Urothelium cell line (cell line): ENCODE measurements at places on chromosomes 12 and 14.

DNA sequence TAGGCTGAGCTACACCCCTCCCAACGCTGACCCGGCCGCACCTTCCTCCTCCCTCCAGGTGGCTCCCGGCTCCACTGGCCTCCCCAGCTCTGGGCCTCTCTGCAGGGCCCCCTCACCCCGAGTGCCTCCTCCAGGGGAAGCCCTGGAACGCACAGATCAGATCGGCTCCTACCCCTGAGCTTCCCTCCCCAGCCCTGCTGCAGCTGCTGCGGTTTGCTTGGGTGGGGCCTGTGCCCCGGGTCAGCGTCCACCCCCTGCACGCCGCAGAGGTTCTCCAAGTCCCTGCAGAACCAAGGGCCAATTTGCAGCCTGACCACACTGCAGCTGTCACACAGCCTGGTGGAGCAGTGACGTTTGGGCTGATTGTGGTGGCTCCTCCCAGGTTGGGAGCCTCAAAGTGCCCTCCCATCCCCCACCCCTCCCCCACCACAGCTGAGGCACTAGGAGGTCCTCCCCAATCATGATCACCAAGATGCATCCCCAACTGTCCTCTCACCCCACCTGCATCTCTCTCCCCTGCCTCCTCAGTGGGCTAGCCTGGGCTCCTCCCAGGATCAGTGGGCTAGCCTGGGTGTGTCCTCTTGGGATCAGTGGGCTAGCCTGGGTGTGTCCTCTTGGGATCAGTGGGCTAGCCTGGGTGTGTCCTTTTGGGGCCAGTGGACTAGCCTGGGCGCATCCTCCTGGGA is 12.8 kb upstream of the FBRSL1 start:
- DNase-seq = no peak

DNA sequence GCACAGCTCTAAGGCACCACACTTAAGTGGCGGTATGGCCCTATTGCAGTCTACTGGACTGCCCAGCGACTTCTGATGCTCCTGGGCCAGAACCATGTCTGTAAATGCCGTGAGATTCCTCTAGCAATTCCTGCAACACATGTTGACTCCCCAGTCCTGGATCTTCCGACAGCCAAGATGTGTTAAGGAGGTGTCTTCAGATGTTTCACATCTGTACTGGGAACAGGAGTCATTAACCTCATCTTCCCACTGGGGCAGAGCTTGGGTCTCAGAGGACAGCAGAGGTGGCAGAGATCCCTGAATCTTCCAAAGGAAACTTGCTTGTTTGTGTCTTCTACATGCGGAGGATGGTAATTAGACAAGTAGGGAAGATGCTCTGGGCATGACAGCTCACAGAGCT is 8.2 kb downstream of the TMEM120B start:
- no peak for DNase-seq

- no peak for DNase-seq
Observed at GRCh38 chr12:24911271-24911791, 37.6 kb downstream of the BCAT1 start.

- peak; percentile 69 for DNase-seq
Observed at GRCh38 chr12:110917961-110918360, 2.4 kb downstream of the MYL2 start.

DNA sequence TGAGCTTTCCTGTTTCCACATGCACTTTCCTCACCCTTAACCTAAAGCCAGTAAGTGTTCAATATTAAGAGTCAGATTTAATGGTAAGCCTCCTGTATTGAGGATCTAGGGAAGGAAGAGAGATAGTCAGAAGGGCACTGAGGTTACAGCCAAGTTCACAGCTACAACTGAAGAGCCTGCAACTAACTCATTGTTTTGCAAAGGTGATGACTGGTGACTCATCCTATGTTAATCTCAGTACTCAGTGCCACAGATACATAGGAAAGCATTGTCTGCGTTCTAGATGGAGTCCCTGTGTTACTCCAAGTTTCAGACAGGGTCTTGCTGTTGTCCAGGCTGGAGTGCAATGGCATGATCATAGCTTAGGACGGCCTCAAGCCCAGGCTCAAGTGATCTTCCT is 157.0 kb upstream of the RBM19 start:
- peak; percentile 15 for DNase-seq

DNA sequence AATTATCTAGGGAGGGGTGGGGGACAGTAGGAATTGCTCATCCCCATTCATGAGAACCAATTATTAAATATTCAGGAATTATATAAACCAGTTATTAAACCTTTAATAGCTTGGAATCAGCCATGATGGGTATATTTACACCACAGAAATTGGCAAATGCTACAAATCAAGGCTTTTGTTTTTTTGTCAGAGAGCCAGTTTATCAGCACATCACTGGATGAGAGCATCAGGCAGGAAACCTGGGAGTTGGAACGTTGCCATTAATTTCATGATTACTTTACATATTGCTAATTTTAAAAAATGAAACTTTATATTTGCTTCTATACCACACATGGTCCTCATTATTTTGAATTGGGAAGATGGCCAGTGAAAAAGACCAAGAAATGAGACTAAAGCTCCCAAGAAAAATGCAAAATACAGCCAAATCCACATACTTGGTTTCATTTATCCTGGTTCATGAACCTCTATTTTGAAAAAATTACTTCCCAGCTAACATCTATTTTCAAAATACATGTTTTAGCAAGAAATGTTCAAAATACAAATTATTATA is 48.4 kb downstream of the ATL1 start:
- no peak for DNase-seq

DNA sequence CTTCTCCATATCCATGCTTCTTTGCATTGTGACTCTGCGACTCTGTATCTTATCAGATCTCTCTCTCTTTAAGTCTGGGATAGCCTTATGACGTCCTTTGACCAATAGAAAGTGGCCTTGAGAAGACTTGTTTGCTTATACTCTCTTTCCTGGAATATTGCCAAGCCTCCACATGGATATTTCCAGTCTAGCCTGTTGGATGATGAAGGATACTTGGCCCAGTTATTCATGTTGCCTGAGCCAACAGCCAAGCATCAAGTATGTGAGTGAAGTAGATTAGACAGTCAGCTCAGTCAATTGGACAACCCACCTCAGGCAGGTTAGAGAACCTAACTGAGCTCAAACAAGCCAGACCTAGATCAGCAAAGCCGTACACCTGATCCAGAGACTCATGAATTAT is 864.2 kb upstream of the MGAT4C start:
- no peak for DNase-seq

DNA sequence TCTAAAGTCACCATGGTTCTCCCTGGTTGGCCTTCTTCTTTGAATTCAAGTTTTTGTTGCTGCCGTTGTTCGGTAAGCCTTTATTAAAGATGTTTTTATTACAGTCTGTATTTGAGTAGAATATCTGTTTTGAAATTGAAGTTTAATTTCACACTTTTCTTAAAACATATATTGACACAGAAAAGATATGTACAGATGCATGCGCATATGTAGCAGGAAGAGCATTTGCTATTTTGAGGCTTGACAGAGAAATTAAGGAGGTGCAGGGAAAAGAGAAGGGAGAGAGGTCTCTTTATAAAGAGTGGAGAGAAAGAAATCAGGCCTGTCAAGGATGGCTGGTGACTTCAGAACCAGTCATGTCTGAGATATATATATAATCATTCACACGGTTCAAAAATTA is 46.0 kb upstream of the TRIM9 start:
- no peak for DNase-seq

DNA sequence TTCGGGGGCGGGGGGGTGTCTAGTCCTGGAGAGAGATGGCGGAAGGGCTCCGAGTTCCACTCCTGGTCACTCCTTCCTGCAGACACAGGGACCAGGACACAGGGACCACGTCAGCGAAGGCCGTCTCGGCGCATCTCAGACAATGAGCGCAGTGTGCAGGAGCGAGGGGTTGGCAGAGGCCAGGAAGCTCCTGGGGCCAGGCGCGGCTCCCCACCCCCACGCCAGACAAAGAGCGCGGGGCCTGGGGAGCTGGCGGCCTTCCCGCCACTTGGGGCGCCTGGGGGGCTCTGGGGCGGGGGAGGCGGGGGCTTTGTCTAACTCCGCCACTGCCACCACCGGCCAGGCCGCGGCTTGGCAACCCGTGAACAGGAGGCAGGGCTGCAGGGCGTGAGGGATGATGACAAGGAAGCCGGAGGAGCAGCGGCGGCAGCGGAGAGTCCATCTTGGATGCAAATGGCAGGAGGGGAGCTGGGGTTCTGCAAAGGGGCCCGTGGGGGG is 2.2 kb downstream of the CDK2AP1 start:
- DNase-seq = no peak

- DNase-seq = no peak
Observed at GRCh38 chr14:88592031-88592430, 29.2 kb downstream of the ZC3H14 start.

DNA sequence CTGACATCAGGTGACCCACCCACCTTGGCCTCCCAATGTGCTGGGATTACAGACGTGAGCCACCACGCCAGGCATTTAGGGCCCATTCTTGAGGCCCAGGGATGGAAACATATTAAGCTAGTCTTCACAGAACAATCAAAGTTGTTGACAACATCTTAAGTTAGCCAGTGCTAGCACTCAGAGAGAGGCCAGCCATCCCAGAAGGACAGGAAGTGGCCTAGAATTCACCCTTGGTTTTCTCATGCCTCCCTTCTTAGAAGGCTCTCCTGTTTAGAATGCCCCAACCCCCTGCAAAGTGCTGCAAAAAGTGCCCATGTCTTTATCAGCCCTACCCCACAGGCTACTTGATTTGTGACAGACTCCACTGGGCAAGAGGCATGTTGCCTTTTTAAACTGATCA is 12.1 kb upstream of the OR6J1 start:
- DNase-seq = no peak

GRCh38 chr12:76450690-76451089 is 102.5 kb upstream of the BBS10 start:
- DNase-seq = peak; percentile 42

DNA sequence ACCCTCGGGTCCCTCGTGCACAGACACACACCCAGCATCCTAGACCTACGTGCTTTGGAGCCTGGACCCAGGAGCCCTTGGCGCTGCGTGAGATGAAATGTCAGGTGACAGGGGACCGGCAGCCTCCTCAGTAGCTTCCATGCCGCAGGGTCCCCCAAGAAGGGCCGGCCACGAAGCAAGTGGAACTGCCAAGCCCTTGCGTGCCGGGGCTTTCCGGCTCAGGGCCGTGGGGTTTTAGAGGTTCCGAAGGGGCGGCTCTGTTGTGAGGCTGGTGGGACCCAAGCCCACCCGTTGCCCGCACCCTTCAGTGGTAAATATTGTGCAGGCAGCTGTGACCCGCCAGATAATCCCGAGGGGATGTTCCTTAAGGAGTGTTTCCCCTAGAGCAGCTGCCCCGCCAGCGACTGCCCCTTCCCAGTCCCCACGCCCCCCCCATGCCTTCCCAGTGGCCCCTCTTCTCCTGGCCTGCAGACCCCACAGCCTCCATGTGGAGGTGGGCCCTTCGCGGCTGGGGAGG is 133.7 kb downstream of the ADGRD1 start:
- DNase-seq = no peak

DNA sequence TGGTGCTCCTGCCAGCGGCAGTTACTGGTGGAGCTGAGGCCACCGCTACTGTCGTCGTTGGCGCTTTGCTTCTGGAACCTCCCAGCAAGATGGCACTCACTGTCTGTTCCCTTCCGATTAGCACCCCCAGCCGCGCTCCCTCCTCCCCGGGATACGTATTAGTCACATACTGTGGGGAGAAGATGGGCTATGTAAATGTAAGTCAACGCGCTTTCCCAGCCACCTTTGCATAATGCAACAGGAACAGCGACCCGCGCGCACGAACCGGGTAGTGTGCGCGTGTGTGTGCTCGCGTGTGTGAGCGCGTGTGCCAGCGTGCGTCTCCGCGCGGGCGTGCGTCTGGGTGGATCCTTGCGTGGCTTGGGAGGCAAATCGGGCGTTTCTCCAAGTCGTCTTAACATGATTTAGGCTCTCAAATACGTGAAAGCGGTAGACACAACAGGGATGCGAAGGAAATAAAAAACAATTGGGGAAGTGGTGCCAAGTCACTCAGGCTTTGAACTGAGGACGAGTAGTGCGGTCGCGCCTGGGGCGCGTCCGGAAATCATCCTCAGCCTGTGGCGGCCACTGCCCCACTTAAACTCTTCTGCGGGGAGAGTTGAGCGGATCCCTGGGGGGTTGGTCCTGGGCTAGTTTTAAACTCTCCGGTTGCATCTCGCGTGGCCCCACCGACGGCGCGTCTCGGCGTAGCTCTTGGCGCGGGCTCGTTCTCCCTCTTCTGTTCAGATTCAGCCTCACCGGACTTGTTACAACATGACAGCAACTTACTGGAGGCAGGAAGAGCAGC is 1.8 kb downstream of the FLRT2 start:
- no peak for DNase-seq

- no peak for DNase-seq
Observed at GRCh38 chr12:111850526-111850925, 8.5 kb downstream of the MAPKAPK5 start.

GRCh38 chr12:18837025-18837424 is 99.1 kb downstream of the CAPZA3 start:
- no peak for DNase-seq

DNA sequence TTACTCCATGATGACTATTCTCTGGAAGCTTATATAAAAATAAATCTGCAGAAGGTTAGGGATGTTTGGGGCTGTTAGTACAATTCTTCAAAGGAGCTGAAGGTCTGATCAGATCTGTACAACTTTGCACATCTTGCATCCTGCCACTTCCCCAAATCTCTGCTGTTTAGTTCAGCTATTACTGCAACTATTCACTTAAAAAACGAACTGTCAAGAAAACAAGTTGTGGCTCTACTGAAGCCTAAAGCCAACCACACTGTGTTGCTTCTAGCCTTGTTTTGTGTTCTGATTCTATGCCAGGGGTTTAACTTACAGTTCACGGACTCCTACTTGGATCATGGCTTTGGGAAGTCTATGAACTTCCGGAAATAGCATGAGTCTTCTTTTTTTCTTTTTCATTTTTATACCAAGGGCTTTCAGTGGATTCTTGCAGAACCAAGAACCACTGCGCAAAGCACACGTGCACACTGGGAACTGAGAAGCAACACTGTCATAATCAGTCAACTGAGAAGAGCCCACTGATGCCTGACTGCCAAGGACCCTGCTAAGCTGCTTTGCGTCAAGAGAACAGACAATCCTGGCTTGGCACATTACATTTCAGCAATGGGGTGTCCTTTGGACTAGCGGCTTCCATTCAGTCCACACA is 66.3 kb upstream of the EEA1 start:
- no peak for DNase-seq

- DNase-seq = no peak
Observed at GRCh38 chr12:75716291-75717025, 205.0 kb upstream of the KRR1 start.

DNA sequence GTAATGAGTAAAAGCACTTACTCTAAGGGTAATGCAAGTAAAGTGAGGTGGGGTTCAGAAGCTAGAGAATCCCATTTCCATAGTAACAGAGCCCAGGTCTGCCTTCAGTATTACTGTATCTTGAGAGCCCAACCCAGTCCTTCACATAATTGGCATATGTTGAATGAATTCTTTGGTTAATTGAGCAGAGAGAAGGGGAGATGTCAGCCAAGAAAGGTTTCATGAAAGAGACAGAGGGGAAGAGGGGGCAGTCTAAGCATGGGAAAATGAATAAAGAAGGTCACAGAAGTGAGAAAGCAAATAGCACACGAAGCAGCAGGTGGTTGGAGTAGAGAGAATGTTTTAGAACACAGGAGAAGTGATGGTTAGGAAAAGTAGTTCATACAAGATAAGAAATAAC is 371.1 kb downstream of the SEC23A start:
- no peak for DNase-seq
